Ovary (tissue), 10 donors: ENCODE measurements at places on chromosomes 13 and 19. TPM values are rescaled to one million over a fixed set of nuclear protein-coding genes. Genes with fewer than 3 reads are reported as not detected.

- no peak for DNase-seq
Observed at GRCh38 chr13:65650321-65650720, 1579.8 kb downstream of the PCDH9 start.

GRCh38 chr13:79060216-79060615, 345.8 kb downstream of the RBM26 start:
- DNase-seq = no peak

DNA sequence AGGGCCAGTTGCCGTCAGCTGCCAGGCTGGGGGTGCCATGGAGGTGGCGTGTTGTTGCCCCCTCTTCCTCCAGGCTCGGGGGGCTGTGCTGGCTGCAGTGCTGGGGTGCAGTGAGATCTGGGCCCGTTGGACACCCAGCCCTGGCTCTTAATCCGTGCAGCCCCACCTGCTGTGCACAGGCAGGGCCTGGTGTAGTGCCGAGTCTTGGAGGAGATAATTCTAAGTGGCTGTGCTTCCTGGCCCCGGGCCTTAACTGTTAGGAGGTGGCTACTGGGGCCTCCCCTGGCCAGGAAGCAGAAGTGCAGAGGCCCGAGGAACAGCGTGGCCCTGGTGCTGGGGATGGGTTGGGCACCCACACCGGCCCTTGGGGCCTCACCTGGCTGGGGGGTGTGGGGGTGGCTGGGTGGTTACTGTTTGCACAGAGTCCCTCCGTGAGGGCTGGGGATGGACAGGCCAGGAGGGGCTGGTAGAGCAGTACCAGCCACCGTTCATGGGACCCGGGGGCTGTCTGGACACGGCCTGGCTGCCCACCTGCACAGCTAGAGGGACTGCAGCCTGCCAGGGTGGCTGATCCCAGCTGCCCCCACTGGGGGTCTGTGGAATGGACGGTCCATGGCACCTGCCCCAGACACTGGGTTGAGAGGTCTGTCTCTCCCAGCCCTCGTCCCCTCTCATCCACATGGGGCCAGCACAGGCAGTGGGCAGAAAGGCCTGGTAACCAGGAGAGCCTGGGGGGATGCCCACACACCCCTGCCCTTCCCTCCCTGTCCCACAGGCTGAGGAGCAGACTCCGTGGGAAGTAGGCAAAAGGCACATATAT, 3.3 kb downstream of the GPX4 start:
- DNase-seq = peak; percentile 38

Gene LRRC25
- 4.7 TPM for total RNA-seq

Gene F10
- total RNA-seq = 28.3 TPM

Gene EBI3
- total RNA-seq = 0.58 TPM

DNA sequence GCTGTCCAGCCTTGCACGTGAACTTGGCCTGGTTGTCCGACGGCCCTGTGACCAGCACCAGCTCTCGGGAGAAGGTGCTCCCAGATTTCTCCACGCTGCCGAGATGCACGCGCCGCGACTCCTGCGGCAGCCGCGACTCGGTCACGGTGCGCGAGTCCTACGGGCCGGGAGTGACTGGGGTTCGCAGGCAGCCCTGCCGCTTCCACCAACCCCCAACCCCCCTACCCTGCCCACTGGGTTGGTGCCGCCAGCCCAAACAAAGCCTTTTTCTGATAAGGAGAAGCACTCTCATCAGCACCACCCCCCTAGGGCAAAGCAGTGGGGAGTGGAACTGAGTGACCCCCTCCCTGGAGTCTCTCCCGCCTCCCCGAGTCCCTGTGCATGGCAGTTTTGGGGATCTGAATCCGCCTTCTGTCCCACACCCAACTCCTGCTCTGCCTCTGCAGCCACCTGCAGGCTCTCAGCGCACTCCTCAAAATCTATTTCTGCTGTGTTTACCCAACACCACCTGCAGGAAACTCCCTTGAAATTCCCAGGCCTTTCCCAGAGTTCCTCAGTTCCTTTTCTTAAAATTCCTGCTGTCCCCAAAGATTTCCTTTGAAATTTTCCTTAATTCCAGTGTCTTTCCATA, 6.2 kb downstream of the NPHS1 start:
- no peak for DNase-seq
